Upper lobe of left lung (tissue), 6 donors: ENCODE measurements at places on chromosomes 11 and 22. TPM values are rescaled to one million over a fixed set of nuclear protein-coding genes. Genes with fewer than 3 reads are reported as not detected.

The SEZ6L gene
- total RNA-seq = 0.24 TPM

The SCGB2A2 gene
- not detected for total RNA-seq

The PPFIBP2 gene
- total RNA-seq = 31.3 TPM

The COMT gene
- total RNA-seq = 475 TPM

The RBMXL2 gene
- total RNA-seq = not detected

The MRTFA gene
- total RNA-seq = 63.1 TPM

The DNAJB7 gene
- not detected for total RNA-seq

The TLCD5 gene
- total RNA-seq = 1.2 TPM

The SMIM35 gene
- total RNA-seq = not detected

The FIBIN gene
- total RNA-seq = 40.0 TPM

The OR6A2 gene
- total RNA-seq = 0.89 TPM

The MUC15 gene
- 8.8 TPM for total RNA-seq
